ENCODE measurements at places on chromosomes 1 and 21.
A peak's percentile ranks its signal among the peaks of the same experiment; 100 is the strongest.

- DNase-seq = no peak
These were observed 23.4 kb downstream of the DMAP1 start for GRCh38 chr1:44236490-44237272.

DNA sequence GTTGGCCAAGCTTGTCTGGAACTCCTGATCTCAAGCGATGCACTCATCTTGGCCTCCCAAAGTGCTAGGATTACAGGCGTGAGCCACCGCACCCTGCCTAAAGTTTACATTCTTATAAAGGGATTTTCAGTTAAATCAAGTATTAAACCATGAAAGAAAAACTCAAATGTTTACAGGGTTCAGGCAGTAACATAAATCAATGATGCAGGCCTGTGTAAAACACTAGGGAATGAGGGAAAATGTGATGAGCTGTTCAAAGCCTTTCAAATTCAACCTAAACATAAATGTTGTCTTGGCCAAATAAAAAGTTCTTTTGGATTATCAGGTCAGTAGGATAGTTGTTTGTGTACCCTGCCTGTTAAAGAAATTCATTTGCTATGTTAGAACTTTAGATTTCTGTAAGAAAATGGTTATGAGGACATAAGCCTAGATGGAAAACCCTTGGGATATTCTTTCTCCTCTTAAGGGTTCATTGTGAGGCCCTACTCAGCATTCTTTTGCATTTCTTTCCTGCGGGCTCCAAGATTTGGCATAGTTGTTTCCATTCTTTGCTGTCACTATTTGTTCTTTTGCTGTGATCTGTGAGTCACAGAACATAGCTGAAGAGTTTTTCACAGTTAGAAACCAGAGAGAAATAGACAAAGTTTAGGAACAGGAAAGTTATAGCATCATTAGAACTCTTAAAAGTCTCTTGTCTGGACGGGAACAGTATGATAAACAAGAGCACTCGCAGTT, 8.9 kb upstream of the ZRANB2 start:
- DNase-seq = peak; percentile 73

DNA sequence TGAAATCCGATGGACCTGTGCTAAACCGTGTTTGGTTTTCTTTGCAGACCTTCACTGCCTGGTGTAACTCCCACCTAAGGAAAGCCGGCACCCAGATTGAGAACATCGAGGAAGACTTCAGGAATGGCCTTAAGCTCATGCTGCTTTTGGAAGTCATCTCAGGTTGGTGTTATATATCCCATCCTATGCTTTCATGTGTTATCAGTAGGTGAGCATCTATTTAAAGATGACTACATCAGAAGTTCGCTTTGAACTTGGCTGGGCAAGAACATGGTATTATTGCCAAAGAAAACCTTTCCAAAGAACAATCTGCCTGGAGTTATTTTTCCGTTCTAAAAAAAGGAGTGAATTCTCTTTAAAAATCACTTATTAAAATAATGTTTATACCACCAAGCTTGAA, 31.5 kb downstream of the ACTN2 start:
- no peak for DNase-seq

- DNase-seq = no peak
These were observed 49.4 kb downstream of the HSD3B1 start for GRCh38 chr1:119556423-119556822.

DNA sequence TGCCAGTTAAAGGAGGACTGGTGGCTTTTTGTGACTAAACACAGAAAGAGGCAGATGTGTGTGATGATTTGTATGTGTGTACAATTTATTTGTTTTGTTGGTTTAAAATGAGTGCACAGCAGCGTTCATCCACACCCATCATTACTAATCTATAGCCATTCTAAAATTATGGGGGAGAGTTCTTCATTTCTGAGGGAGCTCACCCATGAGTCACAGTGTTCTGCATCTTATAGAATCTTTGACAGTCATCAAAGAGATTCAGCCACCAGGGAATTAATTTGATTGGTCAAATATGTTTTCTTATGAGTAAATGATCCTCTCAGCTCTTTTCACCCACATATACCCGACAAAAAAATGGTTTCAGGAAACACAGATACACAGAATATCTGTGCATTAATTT, 147.9 kb downstream of the GREM2 start:
- DNase-seq = no peak

DNA sequence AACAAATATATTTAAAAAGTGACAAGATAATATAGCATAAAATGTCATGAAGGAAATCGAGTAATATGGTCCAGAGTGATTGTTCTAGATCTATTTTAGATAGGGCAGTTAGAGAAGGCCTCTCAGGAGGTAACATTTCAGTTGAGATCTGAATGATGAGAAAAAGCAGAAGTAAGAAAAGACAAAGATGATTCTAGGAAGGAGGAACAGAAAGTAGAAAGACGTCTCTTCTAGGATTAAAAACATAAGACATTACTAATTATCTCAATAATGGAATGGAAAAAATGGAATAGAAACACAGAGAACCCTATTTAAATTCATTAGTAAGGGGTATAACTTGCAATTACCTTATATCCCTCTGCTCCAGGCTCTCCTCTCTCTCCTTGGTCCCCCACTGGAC, 130.0 kb upstream of the ZNHIT6 start:
- no peak for DNase-seq

DNA sequence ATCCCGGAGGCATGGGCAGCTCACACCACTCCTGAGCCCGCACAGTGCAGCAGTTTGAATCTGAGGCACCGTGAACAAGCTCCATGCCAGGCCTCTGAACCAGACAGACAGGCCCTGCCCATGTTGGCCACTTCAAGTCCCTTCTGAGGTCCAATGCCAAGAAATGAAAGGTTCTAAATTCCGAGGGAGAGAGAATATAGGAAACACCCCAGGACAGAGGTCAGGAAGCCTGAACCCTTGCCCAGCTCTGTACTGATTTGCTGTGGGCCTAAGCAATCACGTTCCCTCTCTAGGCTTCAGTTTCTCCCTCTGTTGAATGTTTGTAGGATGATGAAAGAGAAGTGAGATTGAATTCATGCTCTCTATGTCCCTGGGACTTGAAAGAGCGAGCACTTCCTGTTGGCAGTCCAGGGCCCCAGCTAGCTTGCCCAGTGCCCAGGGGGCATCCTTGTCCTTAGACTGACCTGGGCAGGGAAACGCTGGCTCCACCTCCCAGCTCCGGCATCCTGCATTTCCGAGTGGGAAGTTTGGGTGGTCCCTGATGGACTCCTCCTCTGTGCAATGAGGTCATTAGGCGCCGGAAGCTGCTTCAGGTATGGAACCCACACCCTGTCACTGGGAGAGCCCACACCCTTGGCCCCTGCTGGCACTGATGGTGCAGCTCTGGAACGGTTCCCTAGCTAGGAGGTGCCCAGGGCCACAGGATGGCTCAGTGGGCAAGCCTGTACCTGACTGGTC, 242.4 kb upstream of the TMEM51 start:
- no peak for DNase-seq

DNA sequence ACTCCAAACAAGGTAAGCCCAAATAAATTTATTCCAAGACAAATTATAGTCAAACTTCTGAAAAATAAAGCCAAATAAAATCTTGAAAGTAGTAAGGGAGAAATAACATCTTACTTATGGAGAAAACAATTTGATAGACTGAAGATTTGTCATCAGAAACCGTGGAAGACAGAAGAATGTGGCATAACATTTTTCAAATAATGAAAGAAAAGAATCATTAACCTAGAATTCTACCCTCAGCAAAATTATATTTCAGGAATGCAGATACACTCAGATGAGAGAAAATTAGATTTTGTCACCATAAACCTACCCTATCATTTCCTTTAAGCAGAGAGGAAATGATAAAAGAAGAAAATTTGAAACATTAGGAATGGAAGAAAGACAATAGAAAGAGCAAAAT, 27.3 kb upstream of the PADI1 start:
- DNase-seq = no peak

- DNase-seq = no peak
These were observed 25.2 kb upstream of the VTCN1 start for GRCh38 chr1:117235863-117236465.

Measured in amniotic epithelial cell (primary cell).